GM10248 (cell line): ENCODE measurements at places on chromosomes 12 and 14.
A peak's percentile ranks its signal among the peaks of the same experiment; 100 is the strongest.

- no peak for DNase-seq
These were observed 33.1 kb downstream of the IRF2BPL start for GRCh38 chr14:76995279-76996035.

GRCh38 chr12:69509904-69510827, 40.0 kb downstream of the FRS2 start:
- no peak for DNase-seq

- DNase-seq, result no peak
These were observed 12.5 kb upstream of the FIGNL2 start for GRCh38 chr12:51860986-51861385.

- DNase-seq, result no peak
These were observed 6.3 kb downstream of the FLRT2 start for GRCh38 chr14:85535991-85536832.

- DNase-seq, result peak; percentile 91
These were observed at the start of gene ZDHHC17 for GRCh38 chr12:76763746-76764675. Gene ZDHHC17, plus strand, starts transcription at chr12:76764115. Its CDS starts 122 bp downstream, at chr12:76764237.

GRCh38 chr12:6143303-6143675, 18.8 kb upstream of the VWF start:
- no peak for DNase-seq

GRCh38 chr12:109752117-109753053, 38.8 kb downstream of the FAM222A start:
- no peak for DNase-seq

DNA sequence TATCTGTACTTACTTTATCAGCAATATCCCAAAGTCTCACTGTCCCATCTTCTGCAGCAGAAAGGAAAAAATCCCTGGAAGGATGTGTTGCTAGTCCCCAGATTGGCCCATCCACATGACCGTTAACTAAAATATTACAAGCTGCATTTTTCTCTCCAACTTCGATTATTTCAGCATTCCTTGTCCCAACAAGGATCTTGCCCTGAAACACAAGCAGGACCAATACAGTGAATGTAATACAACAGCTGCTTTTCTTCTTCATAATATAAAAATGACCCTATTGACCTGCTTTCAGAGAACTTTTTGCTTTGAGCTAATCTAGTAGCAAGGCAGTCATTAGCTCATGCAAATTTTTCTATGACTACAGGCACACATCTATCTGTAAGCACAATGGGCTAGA, 58.3 kb downstream of the ZC3H14 start:
- no peak for DNase-seq

- DNase-seq, result peak; percentile 62
These were observed 36.3 kb upstream of the STK38L start for GRCh38 chr12:27207615-27208413.

DNA sequence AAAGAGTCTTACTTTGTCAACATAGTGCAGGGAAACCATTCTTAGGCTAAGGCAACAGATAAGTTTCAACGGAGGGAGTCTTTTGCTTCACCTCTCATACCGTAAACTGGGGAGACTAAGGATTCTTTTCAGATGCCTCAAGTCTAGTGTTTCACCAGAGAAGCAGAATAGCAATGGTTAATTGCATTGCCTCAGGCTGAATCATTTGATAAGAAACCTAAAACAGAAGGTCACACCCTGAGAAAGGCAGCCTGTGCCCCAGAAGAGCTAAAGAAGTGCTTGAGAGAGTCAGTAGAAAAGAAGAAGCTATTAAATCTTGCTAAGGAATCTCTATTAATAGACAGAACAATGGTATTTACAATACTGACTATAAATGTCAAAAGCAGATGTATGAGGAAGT, 21.8 kb upstream of the ATXN7L3B start:
- DNase-seq, result no peak

GRCh38 chr12:110037315-110037714, 11.0 kb downstream of the C12orf76 start:
- no peak for DNase-seq

- no peak for DNase-seq
These were observed 362.6 kb downstream of the DAD1 start for GRCh38 chr14:22226381-22226780.

DNA sequence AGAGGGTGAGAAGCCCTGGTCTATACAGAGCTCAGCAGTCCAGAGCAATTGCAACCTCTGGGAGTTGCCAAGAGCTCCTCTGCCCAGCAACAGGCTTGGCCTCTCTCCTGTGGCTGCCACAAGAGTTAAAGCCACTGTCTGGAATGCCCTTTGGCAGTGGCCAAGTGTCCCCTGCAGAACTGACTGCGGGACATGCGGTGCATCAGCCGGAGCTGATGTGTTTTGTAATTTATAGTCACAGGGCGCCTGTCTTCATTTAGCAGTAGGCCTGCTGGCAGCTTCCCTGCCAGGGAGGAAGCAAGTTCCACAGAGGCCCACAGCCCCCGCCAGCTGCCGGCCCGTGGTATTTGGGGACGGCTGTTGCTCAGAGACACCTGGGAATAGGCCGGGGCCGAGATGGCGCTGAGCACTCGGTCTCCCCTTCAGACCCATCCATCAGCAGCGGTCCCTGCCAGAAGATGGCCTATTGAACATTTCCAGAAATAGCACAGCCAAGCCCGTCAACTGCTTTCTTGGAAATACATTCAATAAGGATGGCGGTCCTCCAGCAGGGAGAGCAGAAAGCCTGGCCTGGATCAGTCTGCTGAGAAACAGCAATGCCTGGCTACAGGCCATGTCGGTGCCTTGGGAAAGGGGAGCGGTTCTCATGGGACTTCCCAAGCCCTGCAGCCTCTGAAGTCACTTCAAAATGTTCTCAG, 217.4 kb downstream of the CRADD start:
- DNase-seq, result no peak

- no peak for DNase-seq
These were observed 98.1 kb downstream of the ESR2 start for GRCh38 chr14:64196056-64196455.

DNA sequence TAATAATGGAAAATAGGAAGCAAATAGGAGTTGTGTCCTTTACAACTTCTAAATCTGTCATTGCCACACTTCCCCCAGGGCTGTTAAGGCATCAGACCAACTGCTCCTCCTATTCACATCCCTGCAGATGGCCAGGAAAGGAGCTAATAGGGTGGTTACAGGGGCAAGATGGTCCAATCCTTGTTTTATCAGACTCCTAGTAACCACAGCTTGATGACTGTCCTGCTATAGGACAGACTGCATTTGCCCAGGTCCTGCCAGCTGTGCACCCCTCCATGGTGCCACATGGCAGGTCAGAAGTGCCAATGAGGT, 10.9 kb upstream of the KRT2 start:
- no peak for DNase-seq

DNA sequence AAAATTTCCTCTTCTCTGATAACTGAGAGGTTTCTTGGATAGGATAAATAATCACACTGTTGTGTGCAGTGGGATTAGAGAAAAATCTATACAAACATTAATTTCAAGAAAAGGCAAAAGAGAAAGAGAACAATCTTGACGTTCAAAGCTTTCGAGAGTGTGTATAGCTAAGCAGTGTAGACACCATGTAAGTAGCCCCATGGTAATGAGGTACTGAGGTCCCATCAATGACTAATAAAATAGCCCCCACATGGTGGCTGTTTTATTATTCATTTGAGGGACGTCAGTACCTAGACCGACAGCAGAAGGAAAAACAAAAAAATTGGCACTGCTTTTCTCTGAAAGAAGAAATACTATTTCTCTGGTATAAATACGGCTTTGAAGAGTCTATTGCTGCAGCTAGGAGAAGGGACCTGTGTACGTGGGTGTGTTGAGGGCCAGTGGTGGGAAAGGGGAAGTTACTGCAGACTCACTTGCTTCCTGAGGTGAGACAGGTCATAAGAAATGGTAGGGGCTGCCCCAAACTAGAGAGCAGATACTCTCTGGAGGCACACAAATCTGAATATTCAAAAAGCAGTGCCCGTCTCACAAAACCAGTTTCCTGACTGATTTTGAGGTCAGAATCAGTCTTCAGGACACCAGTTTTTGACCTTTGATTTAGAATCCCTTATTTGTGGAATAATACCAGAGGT, 339.8 kb downstream of the EMP1 start:
- peak; percentile 70 for DNase-seq

DNA sequence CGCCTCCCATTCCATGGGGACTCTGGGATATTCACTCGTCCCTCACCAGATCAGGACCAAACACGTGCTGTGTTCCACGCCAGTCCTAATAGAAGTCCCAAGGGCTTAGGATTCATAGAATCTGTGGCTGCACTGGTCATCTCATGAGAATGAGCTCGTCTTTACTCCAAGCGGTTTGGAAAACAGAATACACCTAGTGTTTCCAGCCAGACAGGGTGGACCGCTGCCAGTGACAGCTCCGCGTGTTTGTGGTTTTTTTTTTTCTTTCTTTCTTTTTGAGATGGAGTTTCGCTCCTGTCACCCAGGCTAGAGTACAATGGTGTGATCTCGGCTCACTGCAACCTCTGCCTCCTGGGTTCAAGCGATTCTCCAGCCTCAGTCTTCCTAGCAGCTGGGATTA, 75.1 kb downstream of the GLT1D1 start:
- no peak for DNase-seq
